Activated T-cell treated with anti-CD3 and anti-CD28 coated beads for 1 hour (primary cell): ENCODE measurements at places on chromosomes 5 and 9.

DNA sequence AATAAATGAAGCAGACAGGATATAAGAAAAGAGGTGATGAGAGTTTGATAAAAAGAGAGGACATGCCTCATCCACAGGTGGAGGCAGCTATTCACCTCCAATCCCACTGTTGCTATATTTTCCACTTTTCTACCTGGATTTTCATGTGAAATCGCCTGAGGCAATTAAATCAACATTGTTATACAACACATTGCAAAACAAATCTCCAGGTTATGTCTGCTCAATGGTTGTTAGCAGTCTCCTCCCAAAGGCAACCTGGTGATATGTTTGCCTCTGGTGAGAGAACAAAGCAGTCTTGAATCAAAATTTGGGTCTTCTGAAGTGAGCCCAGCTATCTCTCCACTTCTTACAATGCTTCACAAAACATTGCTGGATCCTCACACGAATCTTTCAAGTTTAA, 30.0 kb downstream of the NREP start:
- no peak for DNase-seq

DNA sequence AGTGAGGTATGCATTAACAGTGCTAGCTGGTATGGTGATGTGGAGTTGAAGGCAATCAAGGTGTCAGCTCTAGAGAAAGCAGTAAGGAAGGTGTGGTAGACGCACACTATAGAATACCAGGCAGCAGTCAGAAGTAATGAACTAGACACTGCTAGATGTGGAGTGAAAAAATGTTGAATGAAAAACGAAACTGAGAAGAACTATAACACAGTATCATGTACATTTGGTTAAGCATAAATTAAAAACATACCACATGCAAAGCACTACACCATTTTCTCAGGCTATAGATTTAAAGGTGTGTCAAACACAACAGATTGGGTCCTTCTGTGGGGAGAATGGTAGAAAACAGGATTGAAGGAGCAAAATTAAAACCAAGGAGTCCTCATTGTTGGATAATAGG, 15.4 kb downstream of the ZNF622 start:
- no peak for DNase-seq

DNA sequence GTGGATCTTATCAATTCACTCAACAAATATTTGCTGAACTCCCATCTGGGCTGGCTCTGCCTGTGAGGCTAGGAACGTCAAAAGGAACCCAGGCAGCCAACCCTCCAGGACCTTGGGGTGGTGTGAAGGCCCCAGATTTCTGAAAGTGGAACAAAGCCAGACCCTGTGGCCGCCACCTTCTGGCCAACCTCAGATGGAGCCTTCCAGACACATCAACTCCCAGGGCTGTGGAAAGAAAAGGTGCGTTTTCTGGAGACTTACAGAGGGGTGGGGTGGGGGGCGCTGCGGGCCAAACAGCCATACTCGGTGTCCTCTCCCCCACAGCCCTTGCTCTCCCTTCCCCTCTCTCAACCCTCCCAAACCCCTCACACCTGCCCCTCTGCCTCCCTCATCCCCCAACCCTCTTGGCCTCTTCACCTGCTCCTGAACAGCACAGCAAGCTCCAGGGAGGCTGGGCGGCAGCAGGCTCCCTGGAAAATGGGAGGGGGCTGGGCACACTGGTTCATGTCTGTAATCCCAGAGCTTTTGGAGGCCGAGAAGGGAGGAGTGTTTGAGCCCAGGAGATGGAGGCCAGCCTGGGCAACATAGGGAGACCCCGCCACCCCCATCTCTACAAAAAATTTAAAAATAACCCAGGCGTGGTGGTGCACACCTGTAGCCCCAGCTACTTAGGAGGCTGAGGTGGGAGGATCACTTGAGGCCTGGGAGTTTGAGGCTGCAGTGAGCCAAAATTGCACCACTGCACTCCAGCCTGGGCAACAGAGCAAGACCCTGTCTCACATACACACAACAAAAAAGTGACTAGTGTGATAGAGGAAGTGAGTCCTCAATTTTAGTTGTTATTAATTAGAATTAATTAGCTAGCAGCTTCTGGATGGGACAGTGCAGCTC, 45.0 kb upstream of the PRRC2B start:
- no peak for DNase-seq

GRCh38 chr9:108445431-108446071, 410.2 kb downstream of the ACTL7B start:
- DNase-seq: no peak

- DNase-seq: no peak
These were observed 48.8 kb upstream of the COL5A1 start for GRCh38 chr9:134592819-134593200.

- no peak for DNase-seq
These were observed 8.6 kb upstream of the GLIS3 start for GRCh38 chr9:4308482-4308881.

GRCh38 chr9:135217836-135218235, 130.4 kb downstream of the OLFM1 start:
- DNase-seq: no peak

DNA sequence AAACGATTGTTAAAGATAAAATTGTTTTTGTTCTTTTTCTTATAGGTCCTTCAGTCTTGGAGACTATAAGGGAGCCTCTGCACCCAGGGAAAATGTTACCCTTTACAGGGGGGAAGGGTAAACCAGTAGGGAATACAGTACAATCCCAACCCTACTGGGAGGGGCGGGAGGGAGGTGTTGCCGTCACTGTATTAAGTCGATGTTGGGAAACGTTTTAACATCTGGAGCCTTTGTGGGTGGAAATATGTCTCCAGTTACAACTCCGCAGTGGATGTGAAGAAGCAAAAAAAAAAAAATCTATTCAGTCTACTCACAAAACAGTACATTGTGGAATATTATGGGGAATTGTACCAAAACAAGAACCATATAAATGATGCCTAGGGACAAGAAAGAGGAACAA, 47.2 kb upstream of the FCHO2 start:
- no peak for DNase-seq

GRCh38 chr9:92247296-92247695, 46.2 kb downstream of the IARS1 start:
- DNase-seq: no peak

- no peak for DNase-seq
These were observed 148.0 kb downstream of the RORB start for GRCh38 chr9:74645007-74645639.

DNA sequence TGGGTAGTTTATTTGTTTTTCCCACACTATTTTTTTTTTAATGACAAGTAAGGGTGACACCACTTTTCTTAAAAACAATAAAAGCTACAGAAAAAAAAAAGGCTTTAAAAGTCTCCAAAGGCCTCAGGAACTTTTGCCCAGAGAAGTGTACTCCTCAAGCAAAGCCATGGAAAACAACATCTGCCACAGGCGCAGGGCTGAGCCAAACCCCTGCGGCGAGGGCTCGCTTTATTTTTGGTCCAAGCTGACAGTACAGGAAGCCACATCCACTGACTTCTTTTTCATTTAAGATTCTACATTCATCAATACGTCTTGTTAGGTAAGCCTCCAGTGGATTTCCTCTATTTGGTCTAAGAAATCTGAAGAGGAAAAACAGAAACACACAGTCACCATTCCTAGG, 51.9 kb upstream of the IFNK start:
- DNase-seq: no peak

GRCh38 chr9:13787234-13787833, 507.8 kb upstream of the MPDZ start:
- no peak for DNase-seq

DNA sequence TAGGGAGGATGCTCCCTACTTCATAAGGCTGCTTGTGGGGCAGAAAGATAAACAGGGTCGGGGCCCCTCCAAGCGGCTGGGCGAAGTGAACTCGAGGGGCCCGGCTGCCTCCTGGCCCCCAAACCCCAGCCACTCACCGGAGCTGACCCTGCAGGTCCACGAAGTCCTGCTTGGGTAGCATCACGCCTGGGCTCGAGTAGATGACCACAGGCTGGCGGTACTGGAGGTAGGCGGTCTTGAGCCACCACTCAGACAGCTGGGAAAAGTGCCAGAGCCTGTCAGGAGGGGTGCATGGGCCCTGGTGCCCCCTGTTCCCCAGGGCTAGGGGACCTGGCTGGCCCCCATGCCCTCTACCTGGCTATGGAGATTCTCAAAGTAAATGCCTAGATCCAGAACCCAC, 6.5 kb downstream of the CRAT start:
- DNase-seq: no peak

GRCh38 chr9:134658378-134658955, 16.9 kb downstream of the COL5A1 start:
- DNase-seq: no peak

DNA sequence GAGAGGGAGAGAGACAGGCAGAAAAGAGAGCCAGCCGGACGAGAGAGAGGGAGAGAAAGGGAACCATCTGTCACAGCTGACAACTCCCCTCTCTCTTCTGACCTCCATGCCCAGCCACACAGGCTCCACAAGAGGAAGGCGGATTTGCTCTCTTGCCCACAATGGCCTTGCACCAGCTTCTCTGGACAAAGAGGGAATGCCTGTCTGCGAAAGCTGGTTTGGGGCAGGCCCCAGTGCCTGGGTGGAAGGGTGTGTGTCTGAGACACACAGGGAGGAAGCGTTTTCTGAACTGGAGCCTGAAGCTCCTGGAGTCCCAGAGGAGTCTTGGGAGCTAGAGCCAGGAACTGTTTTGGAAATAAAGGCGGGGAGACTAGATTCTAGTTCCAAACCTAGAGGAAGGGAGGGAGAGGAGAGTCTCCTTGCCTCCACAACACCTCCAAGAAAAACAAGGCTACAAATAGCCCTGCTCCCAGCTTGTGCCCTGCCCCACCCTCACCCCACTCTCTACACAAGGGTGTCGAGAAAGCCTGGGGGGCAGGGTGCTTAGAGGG, 12.5 kb downstream of the C1QTNF2 start:
- DNase-seq: no peak

- DNase-seq: no peak
These were observed 68.1 kb upstream of the MRPS30 start for GRCh38 chr5:44740660-44741059.

DNA sequence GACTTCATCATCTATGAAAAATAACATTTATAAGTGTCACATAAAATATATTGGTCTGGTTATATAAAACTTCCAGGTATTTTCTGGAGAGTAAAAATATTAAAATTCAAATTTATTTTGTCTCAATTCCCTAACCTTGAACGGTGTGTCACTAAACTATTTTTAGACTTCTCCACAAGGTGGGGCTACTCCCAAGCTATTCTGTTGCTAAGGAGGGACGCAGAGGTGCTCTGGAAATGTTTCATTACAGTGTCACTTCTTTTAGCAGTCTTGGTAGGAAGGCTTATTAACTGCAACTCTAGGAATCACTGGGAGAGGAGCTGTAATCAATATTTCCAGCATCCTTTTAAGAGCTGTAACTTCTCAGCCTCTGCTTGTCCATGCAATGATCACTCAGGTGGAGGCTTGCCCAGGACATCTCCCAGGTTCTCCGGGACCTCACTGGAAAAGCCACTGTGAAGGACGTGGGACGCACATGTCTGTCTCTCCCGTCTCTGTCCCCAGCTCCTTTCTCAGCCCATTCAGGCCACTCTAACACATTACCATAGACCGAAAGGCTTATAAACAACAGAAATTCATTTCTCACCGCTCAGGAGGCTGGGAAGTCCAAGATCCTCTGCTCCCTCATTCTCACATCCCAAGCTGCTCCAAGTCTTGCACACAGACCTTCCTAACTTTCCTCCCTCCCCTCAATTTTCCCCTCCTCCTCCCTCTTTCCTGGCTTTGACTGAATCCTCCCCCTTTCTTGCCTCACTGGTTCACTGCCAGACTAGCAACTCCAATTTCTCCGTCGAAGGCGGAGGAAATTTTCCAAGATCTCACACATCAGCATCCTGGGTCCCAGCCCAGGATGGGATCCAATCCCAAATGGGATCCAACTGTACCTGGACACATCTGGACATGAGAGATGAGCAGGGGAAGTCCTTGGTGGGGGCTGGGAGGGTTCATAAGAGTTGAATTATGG, 32.7 kb upstream of the DNAH5 start:
- DNase-seq: no peak

GRCh38 chr5:83509540-83509939, 38.0 kb downstream of the VCAN start:
- DNase-seq: no peak

GRCh38 chr5:59537961-59538749, 355.4 kb downstream of the PDE4D start:
- no peak for DNase-seq

- DNase-seq: no peak
These were observed 261.6 kb downstream of the ARRDC3 start for GRCh38 chr5:91121347-91121993.
